Activated T-cell treated with anti-CD3 and anti-CD28 coated beads, Interleukin-2, amount 50 U/mL, for 72 hours (primary cell): ENCODE measurements at places on chromosomes 13 and 19. TPM values are rescaled to one million over a fixed set of nuclear protein-coding genes. Genes with fewer than 3 reads are reported as not detected.

Gene PLEKHJ1
- total RNA-seq, result 92.7 TPM

GRCh38 chr13:83895994-83896580 lies 13.8 kb upstream of the SLITRK1 start:
- H3K4me3 ChIP-seq, result no peak overlapping the region
- H3K27ac ChIP-seq, result no peak overlapping the region
- no peaks in the 10 kb centered on the region for H3K27me3 ChIP-seq

DNA sequence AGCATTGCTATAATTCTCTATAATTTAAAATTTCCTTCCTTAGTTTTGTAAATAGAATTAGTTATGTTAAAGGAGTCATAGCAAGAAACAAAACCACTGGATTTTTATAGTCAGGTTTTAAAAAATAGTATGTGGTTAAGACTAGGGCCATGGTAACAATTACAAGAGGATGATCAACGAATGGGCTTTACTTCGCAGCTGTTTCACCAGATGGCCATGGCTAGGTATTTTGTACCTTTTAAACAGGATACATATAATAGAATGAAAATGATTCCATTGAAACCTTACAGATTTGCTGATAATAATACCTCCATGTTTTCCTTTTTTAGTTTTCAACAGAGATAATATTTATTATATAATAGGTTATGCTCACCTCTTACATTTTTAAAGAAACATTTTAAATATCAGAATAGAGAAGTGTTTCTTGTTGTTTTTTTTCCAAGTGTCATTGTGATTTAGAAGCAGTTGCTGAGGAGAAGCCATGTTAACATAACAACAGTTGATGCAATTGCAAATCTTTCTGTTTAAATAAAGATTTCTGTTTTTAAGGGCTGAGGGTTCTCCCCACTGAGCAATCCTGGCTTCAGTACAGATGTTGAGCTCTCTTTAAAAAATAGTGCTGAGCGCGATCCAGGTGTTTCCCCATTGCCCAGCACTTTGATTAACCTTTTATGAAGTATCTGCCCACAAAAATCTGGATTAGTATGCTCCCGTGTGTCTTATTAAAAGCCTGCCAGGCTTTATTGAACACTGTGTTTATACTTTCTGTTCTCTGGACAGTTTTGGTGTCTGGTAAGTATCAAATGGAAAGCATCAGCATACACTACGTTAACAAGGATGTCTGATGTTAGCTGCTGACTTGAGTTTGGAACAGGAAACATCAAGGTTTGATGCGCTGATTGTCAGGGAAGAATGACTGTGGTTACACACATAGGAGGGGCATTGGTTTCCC lies 205.3 kb downstream of the HS6ST3 start:
- H3K4me3 ChIP-seq, result no peak overlapping the region
- no peaks in the 10 kb centered on the region for H3K4me1 ChIP-seq
- no peak for DNase-seq
- no peak overlapping the region for H3K27ac ChIP-seq
- H3K36me3 ChIP-seq, result no peaks in the 10 kb centered on the region

- H3K36me3 ChIP-seq, result no peaks in the 10 kb centered on the region
- H3K27me3 ChIP-seq, result peaks cover 83% of the 10 kb centered on the region
- no peak overlapping the region for H3K4me3 ChIP-seq
- H3K4me1 ChIP-seq, result peaks cover 11% of the 10 kb centered on the region
- no peak for DNase-seq
- no peak overlapping the region for H3K27ac ChIP-seq
Measured at GRCh38 chr13:110414283-110414682, 107.2 kb downstream of the COL4A2 start.

- H3K27ac ChIP-seq, result no peak overlapping the region
- no peak overlapping the region for H3K4me3 ChIP-seq
- peaks cover 23% of the 10 kb centered on the region for H3K4me1 ChIP-seq
- no peaks in the 10 kb centered on the region for H3K27me3 ChIP-seq
Measured at GRCh38 chr13:24706886-24707585, 26.8 kb downstream of the ATP12A start.

DNA sequence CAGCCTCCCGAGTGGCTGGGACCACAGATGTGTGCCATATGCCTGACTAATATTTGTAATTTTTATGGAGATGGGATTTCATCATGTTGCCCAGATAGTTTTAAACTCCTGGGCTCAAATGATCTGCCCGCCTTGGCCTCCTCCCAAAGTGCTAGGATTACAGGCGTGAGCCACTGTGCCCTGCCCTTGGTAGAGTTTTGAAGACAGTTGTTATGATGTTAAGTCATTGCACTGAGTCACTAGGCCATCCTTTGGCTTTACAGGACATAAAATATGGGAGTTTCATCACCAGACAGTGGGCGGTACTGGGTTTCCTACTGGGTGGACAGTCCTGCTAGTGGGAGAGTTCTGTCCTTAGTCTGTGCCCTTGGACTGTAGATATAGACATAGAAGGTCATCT lies 282.5 kb downstream of the ATP8A2 start:
- H3K27me3 ChIP-seq, result no peaks in the 10 kb centered on the region
- H3K36me3 ChIP-seq, result no peaks in the 10 kb centered on the region
- H3K4me1 ChIP-seq, result no peaks in the 10 kb centered on the region
- DNase-seq, result no peak
- H3K4me3 ChIP-seq, result no peak overlapping the region

Gene GRIK5
- total RNA-seq, result 1.1 TPM

DNA sequence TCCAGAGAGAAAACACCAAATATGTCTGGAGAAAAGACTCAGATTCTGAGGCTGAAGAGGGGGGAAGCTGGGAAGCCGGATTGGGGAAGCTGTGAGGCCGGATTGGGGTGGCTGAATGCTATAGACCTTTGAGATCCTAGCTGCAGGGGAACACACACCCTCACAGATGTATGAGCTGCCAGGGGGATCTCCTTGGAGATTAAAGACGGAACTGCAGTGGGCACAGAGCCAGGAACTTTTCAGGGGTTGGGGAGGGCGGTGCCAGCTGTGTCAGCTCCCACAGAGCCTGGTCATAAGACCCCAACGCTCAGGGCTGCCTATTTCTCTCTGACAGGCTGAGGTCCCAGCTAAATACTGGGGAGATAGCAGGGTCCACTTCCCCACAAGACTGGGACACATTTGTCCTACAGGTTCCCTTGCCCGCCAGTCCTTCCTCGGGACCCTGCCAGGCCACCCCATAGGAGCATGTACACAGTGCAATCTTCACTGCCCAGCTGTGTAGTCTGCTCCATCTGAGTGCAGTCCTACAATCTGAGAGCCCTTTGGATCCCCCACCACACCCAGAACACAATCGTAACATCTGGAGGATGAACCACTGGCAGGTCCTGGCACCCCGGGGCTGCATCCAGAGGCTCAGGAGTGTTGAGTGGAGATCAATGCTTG lies 1893.9 kb downstream of the PCDH9 start:
- H3K27ac ChIP-seq, result no peak overlapping the region
- no peaks in the 10 kb centered on the region for H3K4me1 ChIP-seq
- H3K4me3 ChIP-seq, result no peak overlapping the region
- no peaks in the 10 kb centered on the region for H3K36me3 ChIP-seq

Gene TMIGD2
- 29.1 TPM for total RNA-seq

DNA sequence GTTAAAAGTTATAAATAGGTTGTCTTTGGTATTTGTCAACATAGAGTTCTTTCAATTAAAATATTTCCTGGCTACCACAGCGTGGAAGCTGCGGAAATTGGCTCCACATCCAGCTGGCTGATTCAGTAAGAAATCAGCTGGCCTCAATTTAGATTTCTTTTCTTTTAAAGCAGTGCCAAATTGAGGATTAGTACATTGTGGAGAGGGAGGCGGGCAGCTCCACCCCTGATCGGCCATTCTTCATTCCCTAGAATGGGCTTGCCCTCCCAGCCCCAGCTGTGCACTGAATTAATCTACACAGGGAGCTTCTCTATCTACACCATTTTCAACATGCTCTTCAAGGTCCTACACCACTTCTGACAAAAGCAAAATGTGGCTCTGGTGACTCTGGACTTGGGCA lies 624.8 kb downstream of the DACH1 start:
- H3K27ac ChIP-seq, result no peak overlapping the region
- H3K4me3 ChIP-seq, result no peak overlapping the region
- DNase-seq, result no peak
- no peaks in the 10 kb centered on the region for H3K36me3 ChIP-seq
- no peaks in the 10 kb centered on the region for H3K4me1 ChIP-seq

Gene HSD17B14
- 3.2 TPM for total RNA-seq

Gene SLC39A3
- 37.2 TPM for total RNA-seq

- no peaks in the 10 kb centered on the region for H3K36me3 ChIP-seq
- H3K4me1 ChIP-seq, result peaks cover 12% of the 10 kb centered on the region
- no peak overlapping the region for H3K27ac ChIP-seq
- H3K27me3 ChIP-seq, result no peaks in the 10 kb centered on the region
- no peak overlapping the region for H3K4me3 ChIP-seq
Measured at GRCh38 chr19:3631053-3631861, 4.7 kb upstream of the CACTIN start.

DNA sequence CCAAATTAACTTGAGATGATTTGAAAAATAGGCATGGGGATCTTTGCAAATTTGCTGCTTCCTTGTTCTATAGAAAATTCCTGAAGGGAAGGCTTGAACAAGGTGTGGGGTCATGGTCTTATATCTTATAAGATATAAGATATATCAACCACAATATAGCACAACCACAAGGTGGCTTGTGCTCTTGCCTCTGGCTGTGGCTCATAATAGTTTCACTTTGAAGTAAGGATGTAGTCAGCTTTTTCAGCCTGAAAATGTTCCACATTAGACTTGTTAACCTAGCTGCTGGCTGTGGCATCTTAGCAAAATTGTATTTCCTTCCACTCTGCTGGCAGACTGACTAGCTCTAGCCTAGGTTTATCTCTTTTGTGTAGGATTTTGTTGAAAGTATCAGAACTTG lies 169.7 kb downstream of the KLF5 start:
- H3K36me3 ChIP-seq, result no peaks in the 10 kb centered on the region
- H3K4me3 ChIP-seq, result no peak overlapping the region
- peak; percentile 23 for DNase-seq
- no peak overlapping the region for H3K27ac ChIP-seq
- peaks cover 15% of the 10 kb centered on the region for H3K27me3 ChIP-seq

Gene CEACAM6
- total RNA-seq, result not detected

GRCh38 chr19:3186891-3187661 lies 1.3 kb downstream of the NCLN start:
- no peaks in the 10 kb centered on the region for H3K27me3 ChIP-seq
- peaks cover 1% of the 10 kb centered on the region for H3K36me3 ChIP-seq
- DNase-seq, result no peak
- peak overlapping the region; percentile 79 for H3K27ac ChIP-seq
- H3K4me3 ChIP-seq, result peak overlapping the region; percentile 99

DNA sequence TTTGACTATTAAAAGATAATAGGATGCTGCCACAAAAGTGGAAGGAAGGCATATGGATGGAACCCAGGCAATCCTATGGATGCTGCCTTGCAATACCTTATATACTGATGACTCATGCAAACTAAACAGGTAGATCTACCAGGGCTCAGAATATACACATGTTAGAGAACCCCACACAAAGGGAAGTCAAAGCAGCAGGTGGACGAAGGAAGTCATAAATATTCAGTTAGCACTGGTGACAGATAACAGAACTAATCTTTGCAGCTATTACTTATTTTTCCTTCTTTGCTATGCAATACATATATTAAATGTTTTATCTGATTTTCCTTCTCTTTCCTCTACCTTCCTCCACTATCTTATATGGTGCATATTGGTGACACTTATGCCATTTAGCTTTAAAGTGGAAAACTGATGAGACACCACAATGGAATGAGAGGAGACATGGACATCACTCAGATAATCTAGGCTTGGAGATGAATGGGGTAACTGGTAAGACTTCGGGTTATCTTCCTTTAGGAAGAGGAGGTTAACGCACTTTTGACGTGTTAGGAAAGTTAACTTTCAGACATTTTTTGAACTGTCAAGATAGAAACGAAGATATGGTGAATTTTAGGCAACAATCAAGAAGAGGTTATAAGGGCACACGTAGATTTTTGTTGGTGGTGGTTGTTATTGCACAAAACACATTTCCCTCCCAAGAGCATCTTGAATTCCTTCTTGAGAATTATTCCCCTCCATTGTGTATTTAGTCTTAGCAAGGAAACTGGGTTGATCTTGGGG lies 39.8 kb upstream of the MBNL2 start:
- H3K4me1 ChIP-seq, result no peaks in the 10 kb centered on the region
- no peak overlapping the region for H3K27ac ChIP-seq
- peaks cover 7% of the 10 kb centered on the region for H3K27me3 ChIP-seq
- no peak overlapping the region for H3K4me3 ChIP-seq

Gene USHBP1
- 0.46 TPM for total RNA-seq

- peaks cover 58% of the 10 kb centered on the region for H3K4me1 ChIP-seq
- no peak overlapping the region for H3K4me3 ChIP-seq
- H3K27ac ChIP-seq, result no peak overlapping the region
- H3K36me3 ChIP-seq, result peaks cover 8% of the 10 kb centered on the region
Measured at GRCh38 chr13:52452470-52452869, 2.0 kb upstream of the VPS36 start.

Gene IRS2
- total RNA-seq, result 5.4 TPM

- no peaks in the 10 kb centered on the region for H3K36me3 ChIP-seq
- no peaks in the 10 kb centered on the region for H3K27me3 ChIP-seq
Measured at GRCh38 chr13:114065141-114065925, 67.1 kb downstream of the RASA3 start.

DNA sequence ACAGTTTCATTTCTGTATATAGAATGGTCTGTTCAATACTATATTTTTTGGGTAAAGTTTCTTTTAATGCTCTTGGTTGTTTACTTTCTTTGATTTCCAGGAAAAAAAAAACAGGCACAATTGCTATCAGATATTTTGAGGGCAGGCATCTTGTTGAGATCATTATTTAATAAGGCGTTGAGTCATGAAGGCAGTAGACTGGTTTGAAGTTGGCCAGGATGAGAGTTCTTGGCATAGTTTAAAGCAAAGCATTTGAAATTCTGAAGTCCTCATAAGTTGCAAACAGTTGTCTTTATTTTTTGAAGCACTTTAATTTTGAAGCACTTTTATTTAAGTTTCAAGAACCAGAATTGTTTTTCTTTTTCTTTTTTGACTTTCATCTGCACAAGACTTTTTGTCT lies 2.6 kb upstream of the ZNF175 start:
- no peak overlapping the region for H3K4me3 ChIP-seq
- H3K27me3 ChIP-seq, result peaks cover 31% of the 10 kb centered on the region
- H3K36me3 ChIP-seq, result peaks cover 6% of the 10 kb centered on the region
- DNase-seq, result no peak
- H3K27ac ChIP-seq, result no peak overlapping the region

- no peak for DNase-seq
- no peak overlapping the region for H3K27ac ChIP-seq
- no peaks in the 10 kb centered on the region for H3K36me3 ChIP-seq
Measured at GRCh38 chr19:30719189-30719998, 347.2 kb downstream of the ZNF536 start.

Gene GPR183
- total RNA-seq, result 32.8 TPM
